Cardiac atrium fibroblast (primary cell): ENCODE measurements at places on chromosomes 6 and 20. TPM values are rescaled to one million over a fixed set of nuclear protein-coding genes. Genes with fewer than 3 reads are reported as not detected.

Gene C20orf141
- total RNA-seq: 1.5 TPM in 1 of 2 replicates, not detected in the other

Gene HTR1B
- 0.49 and 1.4 TPM in 2 replicates for total RNA-seq

Gene NKX2-4
- total RNA-seq: not detected in 2 replicates

Gene DDX43
- 0.81 and 1.1 TPM in 2 replicates for total RNA-seq

Gene CBLN4
- total RNA-seq: not detected in 2 replicates

Gene HINT3
- total RNA-seq: 9.2 and 11.8 TPM in 2 replicates

Gene WFDC10B
- total RNA-seq: not detected in 2 replicates

Gene MTCH1
- total RNA-seq: 197 and 206 TPM in 2 replicates

Gene GPX5
- total RNA-seq: not detected in 2 replicates

Gene BPI
- not detected in 2 replicates for total RNA-seq

Gene NFS1
- total RNA-seq: 25.1 and 28.8 TPM in 2 replicates

Gene LPIN3
- 10.8 and 12.2 TPM in 2 replicates for total RNA-seq

Gene TCF21
- total RNA-seq: 53.0 and 55.2 TPM in 2 replicates

Gene MAFB
- 1.1 and 4.5 TPM in 2 replicates for total RNA-seq

Gene ADGRG6
- 1.4 and 2.3 TPM in 2 replicates for total RNA-seq

Gene PERP
- total RNA-seq: 12.8 and 25.3 TPM in 2 replicates
